ENCODE measurements at places on chromosomes 3 and 15. TPM values are rescaled to one million over a fixed set of nuclear protein-coding genes. Genes with fewer than 3 reads are reported as not detected.
A peak's percentile ranks its signal among the peaks of the same experiment; 100 is the strongest.

GRCh38 chr15:37097144-37097919 is 3.0 kb downstream of the MEIS2 start:
- peaks cover 15% of the 10 kb centered on the region for H3K4me1 ChIP-seq
- peak overlapping the region; percentile 95 for H3K27ac ChIP-seq
- no peaks in the 10 kb centered on the region for H3K27me3 ChIP-seq
- H3K36me3 ChIP-seq, result no peaks in the 10 kb centered on the region
- peak overlapping the region; percentile 68 for H3K4me3 ChIP-seq
- DNase-seq, result no peak

DNA sequence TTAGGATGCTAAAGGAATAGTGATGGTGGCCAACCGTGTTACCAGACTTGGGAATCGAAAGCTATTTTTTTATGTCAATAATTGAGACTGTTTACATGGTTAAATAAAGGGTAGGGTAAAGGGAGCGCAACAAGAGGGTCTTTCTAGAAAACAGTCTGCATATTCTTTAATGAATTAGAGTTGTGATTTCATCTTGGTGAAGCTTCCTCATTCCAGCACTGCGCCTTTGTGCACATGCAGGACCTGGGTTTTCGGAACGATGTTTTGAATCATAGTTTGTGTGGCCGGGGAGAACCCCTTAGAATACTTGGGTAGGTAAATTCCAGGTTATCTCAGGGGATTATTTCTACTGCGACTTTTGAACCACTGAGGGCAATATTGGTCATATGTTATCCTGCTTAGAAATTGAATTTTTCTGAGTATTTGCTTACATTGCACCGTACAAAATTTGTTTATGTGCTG is 1.3 kb downstream of the PIK3CA start:
- H3K4me3 ChIP-seq, result peak overlapping the region; percentile 95
- H3K36me3 ChIP-seq, result no peaks in the 10 kb centered on the region
- H3K27ac ChIP-seq, result peak overlapping the region; percentile 98
- peaks cover 27% of the 10 kb centered on the region for H3K4me1 ChIP-seq
- no peak for DNase-seq
- H3K27me3 ChIP-seq, result no peaks in the 10 kb centered on the region

- no peaks in the 10 kb centered on the region for H3K36me3 ChIP-seq
- no peaks in the 10 kb centered on the region for H3K27me3 ChIP-seq
- DNase-seq, result no peak
- no peak overlapping the region for H3K4me3 ChIP-seq
- H3K4me1 ChIP-seq, result no peaks in the 10 kb centered on the region
- H3K27ac ChIP-seq, result no peak overlapping the region
Measured at GRCh38 chr3:194287977-194288706, 63.0 kb downstream of the CPN2 start.

GRCh38 chr3:186790261-186790981 is 7.0 kb downstream of the EIF4A2 start:
- no peak overlapping the region for H3K4me3 ChIP-seq
- no peak for DNase-seq
- peaks cover 25% of the 10 kb centered on the region for H3K4me1 ChIP-seq
- no peak overlapping the region for H3K27ac ChIP-seq
- peaks cover 48% of the 10 kb centered on the region for H3K36me3 ChIP-seq

- no peak overlapping the region for H3K4me3 ChIP-seq
- no peak overlapping the region for H3K27ac ChIP-seq
- DNase-seq, result no peak
- H3K27me3 ChIP-seq, result no peaks in the 10 kb centered on the region
- H3K4me1 ChIP-seq, result no peaks in the 10 kb centered on the region
- H3K36me3 ChIP-seq, result no peaks in the 10 kb centered on the region
Measured at GRCh38 chr3:84194029-84194428, 764.8 kb upstream of the CADM2 start.

- no peak for DNase-seq
- H3K4me3 ChIP-seq, result no peak overlapping the region
- H3K27ac ChIP-seq, result no peak overlapping the region
- H3K4me1 ChIP-seq, result peaks cover 25% of the 10 kb centered on the region
Measured at GRCh38 chr3:49352890-49353421, 5.2 kb downstream of the GPX1 start.

GRCh38 chr3:134663721-134664456 is 13.1 kb upstream of the KY start:
- no peaks in the 10 kb centered on the region for H3K27me3 ChIP-seq
- H3K4me1 ChIP-seq, result peaks cover 4% of the 10 kb centered on the region
- H3K36me3 ChIP-seq, result no peaks in the 10 kb centered on the region
- H3K27ac ChIP-seq, result peak overlapping the region; percentile 39

- no peak overlapping the region for H3K27ac ChIP-seq
- no peaks in the 10 kb centered on the region for H3K27me3 ChIP-seq
- no peaks in the 10 kb centered on the region for H3K4me1 ChIP-seq
- DNase-seq, result no peak
Measured at GRCh38 chr3:13710251-13710650, 161.3 kb downstream of the FBLN2 start.

GRCh38 chr15:31440754-31441311 is 114.2 kb downstream of the KLF13 start:
- no peaks in the 10 kb centered on the region for H3K27me3 ChIP-seq
- H3K4me1 ChIP-seq, result peaks cover 59% of the 10 kb centered on the region
- H3K36me3 ChIP-seq, result no peaks in the 10 kb centered on the region
- DNase-seq, result peak; percentile 66
- peak overlapping the region; percentile 79 for H3K4me3 ChIP-seq
- peak overlapping the region; percentile 82 for H3K27ac ChIP-seq

DNA sequence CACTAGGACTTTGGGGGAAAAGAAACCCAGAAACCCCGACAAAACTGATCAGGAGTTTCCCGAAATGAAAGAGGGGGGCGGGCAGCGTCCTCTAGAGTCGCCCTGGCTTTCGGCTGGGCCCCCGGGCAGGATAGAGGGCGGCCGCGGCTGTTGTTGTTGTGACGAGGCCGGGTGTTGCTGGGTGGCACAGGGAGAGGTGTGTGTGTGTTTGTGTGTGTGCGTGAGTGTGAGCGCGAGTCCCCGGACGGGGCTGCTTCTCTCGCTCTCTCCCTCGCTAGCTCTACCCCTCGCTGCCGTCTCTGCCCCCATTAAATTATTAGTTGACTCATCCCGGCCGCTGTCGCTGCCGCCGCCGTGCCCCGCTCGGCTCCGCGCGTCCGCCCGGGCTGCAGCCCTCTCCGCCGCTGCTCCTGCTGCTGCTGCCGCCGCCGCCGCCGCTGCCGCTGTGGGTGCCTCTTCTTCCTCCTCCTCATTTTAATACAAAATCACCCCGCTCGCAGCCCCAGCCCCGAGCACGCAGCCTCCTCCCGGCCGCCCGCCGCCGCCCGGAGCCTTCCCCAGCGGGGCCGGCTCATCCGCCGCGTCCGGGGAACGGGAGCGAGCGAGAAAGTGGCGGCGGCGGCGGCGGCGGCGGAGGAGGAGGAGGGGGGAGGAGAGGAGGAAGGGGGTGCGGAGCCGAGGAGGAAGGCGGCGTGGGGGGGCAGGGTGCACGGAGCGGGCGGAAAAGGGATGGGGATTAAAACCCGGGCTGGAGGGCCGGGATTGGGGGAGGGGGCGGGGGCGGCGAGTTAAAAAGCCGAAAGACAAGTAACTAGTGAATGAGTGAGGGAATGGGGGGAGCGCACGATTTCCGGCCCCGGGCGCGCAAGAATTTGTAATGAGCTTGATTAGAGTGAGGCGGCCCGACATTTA is at the start of gene SATB1:
TSS of gene SATB1 (minus strand) at position 611 of the 912 bp plus-strand sequence. CDS start 4,372 bp downstream, outside the sequence.
- H3K4me1 ChIP-seq, result peaks cover 6% of the 10 kb centered on the region
- no peaks in the 10 kb centered on the region for H3K27me3 ChIP-seq
- H3K4me3 ChIP-seq, result peak within 1 kb of the TSS; percentile 84
- no peaks in the 10 kb centered on the region for H3K36me3 ChIP-seq

DNA sequence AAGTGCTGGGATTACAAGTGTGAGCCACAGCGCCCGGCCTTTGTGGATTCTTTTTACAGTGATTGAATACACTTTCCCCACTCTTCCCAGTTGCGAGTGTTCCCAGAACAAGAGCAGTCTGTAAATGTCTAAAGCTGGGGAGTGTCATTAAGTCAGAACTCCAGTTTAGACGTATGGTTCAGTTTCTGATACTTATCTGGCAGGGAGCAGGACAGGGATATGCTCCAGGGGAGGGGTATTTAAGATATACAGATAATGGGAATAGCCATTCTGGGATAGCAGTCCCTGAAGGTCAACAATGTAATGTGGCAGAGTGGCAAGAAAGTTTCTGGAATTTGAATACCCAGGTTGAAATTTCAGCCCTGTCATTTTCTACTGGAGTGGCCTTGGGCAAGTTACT is 164.1 kb downstream of the SSR3 start:
- no peaks in the 10 kb centered on the region for H3K27me3 ChIP-seq
- H3K4me1 ChIP-seq, result peaks cover 5% of the 10 kb centered on the region
- H3K27ac ChIP-seq, result no peak overlapping the region
- DNase-seq, result no peak
- H3K4me3 ChIP-seq, result no peak overlapping the region
- no peaks in the 10 kb centered on the region for H3K36me3 ChIP-seq

The SLC28A1 gene
- 1.9 TPM for polyA plus RNA-seq

DNA sequence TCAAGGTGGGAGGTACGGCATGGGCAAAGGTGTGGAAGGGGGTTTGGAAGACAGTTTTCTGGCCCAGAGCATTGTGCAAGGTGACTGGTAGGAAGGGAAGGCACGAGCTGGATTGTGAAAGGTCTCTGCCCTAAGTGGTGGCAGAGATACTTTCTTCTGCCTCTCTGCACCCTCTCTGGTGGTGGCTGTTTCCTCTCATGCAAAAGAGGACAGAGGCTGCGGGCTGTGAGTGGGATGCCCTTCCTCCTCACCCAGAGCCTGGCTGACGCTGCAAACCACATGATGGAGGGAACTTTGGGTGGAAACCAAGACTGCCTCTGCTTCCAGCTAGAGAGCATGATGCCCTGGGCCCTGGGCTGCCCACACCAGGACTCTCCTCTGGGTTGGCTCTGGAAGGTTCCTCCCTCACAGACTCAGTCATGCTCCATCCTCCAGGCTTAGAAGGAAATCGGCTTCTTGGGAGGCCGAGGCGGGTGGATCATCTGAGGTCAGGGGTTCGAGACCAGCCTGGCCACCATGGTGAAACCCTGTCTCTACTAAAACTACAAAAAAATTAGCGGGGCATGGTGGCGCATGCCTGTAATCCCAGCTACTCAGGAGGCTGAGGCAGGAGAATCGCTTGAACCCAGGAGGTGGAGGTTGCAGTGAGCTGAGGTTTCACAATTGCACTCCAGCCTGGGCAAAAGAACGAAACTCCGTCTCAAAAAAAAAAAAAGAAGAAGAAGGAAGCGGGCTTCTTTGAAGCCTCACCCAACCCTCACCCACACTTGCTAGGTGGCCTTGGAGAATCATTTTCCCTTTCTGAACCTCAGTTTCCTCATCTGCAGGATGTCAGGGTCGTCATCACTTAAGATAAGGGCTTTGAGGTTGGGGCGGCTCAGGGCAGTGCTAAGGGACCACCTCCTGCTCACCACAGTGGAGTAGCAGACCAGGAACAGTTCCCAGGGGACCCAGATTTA is 8.3 kb downstream of the PSTPIP1 start:
- no peaks in the 10 kb centered on the region for H3K27me3 ChIP-seq
- no peaks in the 10 kb centered on the region for H3K36me3 ChIP-seq
- no peak overlapping the region for H3K4me3 ChIP-seq
- peak; percentile 72 for DNase-seq
- no peaks in the 10 kb centered on the region for H3K4me1 ChIP-seq
- no peak overlapping the region for H3K27ac ChIP-seq

- H3K4me3 ChIP-seq, result no peak overlapping the region
- H3K27me3 ChIP-seq, result no peaks in the 10 kb centered on the region
- H3K36me3 ChIP-seq, result no peaks in the 10 kb centered on the region
- H3K4me1 ChIP-seq, result no peaks in the 10 kb centered on the region
- H3K27ac ChIP-seq, result no peak overlapping the region
Measured at GRCh38 chr3:190926619-190927018, 64.1 kb upstream of the GMNC start.

DNA sequence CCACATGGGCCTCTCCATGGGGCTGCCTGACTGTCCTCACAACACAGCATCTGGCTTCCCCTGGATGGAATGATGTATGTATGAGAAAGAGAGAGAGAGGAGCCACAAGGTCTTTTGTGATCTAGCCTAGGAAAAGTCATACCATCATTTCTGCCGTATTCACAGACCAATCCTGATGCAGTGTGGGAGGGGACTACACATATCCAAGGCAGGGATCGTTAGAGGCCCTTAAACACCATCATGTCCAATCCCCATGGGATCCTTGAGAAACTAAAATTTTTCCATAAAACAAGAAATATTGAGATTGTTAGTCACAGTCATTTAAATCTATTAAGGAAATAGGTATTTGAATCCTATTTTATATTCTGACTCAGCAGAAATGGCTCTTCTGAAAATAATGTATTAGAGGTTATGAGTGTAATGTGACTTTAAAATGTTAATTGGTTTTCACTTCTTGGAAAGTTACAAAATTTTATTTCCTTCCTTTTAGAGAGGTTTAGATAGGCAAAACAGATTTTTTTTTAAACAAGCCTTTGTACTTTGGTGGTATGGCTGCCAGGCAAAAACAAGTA is 65.1 kb upstream of the TSC22D2 start:
- H3K27me3 ChIP-seq, result no peaks in the 10 kb centered on the region
- H3K4me1 ChIP-seq, result peaks cover 1% of the 10 kb centered on the region
- no peak for DNase-seq
- no peak overlapping the region for H3K27ac ChIP-seq

GRCh38 chr3:194067949-194068362 is 68.0 kb upstream of the HES1 start:
- H3K4me3 ChIP-seq, result no peak overlapping the region
- peaks cover 16% of the 10 kb centered on the region for H3K4me1 ChIP-seq
- H3K27me3 ChIP-seq, result peaks cover 17% of the 10 kb centered on the region
- no peak overlapping the region for H3K27ac ChIP-seq
- no peaks in the 10 kb centered on the region for H3K36me3 ChIP-seq

DNA sequence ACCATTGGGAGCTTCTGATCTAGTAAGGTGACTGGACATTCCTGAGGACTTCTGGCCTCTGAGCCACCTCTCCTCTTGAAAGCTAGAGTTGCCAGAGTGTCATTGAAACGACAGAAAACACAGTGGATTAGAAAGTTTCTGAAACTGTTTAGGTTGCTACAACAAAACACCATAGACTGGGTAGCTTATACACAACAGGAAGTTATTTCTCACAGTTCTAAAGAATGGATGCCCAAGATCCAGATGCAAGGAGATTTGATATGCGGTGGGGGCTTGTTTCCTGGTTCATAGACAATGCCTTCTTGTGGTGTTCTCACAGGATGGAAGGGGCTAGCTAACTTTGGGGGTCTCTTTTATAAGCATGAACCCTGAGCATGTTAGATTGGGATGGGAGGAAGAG is 43.3 kb upstream of the ZNF385D start:
- DNase-seq, result no peak
- H3K27ac ChIP-seq, result peak overlapping the region; percentile 66
- no peaks in the 10 kb centered on the region for H3K36me3 ChIP-seq
- no peak overlapping the region for H3K4me3 ChIP-seq
